ENCODE measurements at places on chromosomes 3 and 15.

DNA sequence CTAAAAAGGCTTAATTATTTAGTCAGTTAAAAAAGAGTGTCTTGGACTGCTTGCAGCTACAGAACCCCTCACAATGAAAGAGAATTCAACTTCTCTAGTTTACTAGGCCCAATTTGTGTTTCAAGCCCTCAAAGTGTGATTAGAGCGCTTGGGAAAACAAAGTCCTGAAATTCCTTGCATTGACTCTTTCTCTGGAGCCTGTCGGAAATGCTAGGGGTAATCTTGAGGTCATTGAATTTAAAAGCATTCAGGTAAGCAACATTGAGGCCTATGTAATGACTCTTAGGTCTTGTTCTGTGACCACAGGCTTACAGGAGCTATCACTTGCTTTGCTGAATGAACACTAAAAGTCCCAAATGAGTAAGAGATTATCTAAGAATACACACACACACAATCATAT lies 186.0 kb downstream of the NLGN1 start:
- DNase-seq = no peak

DNA sequence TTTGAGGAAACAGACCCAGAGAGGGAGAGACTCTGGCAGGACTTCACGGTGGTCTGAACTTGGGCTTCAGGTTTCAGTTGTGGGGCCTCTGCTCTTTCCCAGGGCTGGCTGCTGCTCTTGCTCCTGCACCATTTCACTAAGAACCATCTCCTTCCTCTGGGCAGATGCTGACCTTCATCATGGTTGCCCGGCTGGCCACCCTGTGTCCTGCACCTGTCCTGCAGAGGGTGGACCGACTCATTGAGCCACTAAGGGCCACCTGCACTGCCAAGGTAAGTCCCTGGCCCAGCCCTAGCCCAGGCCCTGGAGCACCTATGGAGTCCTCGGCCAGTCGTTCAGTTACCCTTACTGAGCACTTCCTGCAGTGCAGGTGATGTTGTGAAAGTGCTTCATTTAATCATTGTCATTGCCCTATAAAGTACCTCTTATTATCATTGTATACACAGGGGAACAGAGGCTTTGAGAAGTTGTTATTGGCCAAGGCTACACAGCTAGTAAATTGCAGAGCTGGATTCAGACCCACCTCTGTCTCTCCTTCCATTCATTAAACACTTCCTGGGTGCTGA lies 10.0 kb downstream of the RPL32 start:
- no peak for DNase-seq

DNA sequence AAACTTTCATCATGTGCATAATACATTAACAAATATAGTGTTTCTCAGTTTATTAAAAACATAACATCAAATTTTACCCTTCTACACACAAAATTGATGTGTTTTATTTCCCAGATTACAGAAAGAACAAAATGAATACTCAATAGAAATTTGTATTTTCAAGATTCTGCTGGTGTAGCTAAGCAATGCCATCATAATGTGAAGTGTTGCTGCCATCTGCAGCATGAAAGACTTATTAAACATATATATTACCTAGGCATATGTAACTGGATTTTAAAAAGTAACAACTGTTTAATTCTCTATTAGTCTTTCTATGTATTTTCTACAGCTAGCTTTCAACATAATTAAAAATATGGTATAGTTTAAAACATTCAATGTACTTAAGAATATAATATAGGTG lies 27.5 kb downstream of the PLSCR5 start:
- no peak for DNase-seq

- no peak for DNase-seq
These were observed 40.8 kb upstream of the BHLHE40 start for GRCh38 chr3:4938281-4938982.

- DNase-seq = no peak
These were observed 230.6 kb downstream of the ZMAT3 start for GRCh38 chr3:178841011-178841410.

- no peak for DNase-seq
These were observed 166.8 kb downstream of the TCF12 start for GRCh38 chr15:57085267-57085666.

GRCh38 chr15:42267286-42267685 lies 5.7 kb upstream of the GANC start:
- no peak for DNase-seq

- DNase-seq = no peak
These were observed 43.7 kb downstream of the NMD3 start for GRCh38 chr3:161264852-161265251.

- DNase-seq = no peak
These were observed 51.9 kb downstream of the BBX start for GRCh38 chr3:107574650-107575049.

DNA sequence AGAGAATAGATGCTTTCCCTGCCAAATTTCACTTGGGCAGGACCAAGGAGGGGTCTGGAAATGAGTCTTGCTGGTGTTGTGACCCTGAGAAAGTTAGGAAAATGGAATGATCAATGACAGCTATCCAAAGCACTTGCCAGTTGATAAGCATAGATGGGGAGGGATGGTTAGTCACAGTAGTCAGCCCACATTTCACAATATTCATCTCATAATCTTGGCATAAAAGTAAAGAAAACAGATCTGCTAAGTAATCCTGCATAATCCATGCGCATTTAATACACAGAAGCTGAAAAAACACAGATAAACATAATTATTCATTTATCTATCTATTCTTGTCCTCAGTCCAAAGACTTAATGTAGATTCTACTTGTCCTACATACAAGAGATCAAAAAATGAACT lies 184.1 kb downstream of the ZIC4 start:
- DNase-seq = no peak

GRCh38 chr15:69748576-69749185 lies 296.1 kb downstream of the RPLP1 start:
- no peak for DNase-seq

DNA sequence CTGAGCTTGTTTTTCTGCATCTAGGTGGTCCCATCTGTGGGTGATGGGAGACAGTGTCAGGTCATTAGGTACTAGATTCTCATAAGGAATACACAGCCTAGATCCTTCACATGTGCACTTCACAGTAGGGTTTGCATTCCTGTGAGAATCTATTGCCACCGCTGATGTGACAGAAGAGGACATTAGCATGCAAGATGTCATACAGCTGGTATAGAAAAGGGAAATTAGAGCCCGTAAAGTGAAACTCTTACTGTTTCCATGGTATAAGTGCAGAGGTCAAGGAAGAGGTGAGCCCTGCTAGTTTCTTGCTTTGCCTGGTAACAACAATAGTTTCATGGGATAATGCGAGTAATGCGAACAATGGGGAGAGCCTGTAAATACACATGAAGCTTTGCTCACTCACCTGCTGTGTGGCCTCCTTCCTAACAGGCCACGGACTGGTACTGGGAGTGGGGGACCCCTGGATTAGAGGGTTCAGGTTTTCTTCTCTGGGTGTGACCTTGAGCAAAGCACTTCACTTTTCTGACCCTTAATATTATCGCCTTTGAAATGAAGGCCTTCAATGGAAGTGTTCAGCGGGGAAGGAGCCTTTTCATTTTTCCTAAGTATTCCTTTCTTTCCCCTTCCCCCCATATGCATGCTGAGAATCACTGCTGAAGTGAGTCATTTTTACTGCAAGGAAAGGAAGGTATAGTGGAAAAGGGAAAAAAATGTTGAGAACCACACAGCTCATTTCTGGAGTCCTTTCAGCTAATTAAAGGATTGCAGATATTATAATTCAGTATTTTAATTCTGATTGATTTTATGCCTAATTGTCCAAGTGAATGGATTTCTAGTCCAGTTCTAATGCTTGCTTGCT lies 286.4 kb downstream of the UBE2E2 start:
- DNase-seq = no peak

DNA sequence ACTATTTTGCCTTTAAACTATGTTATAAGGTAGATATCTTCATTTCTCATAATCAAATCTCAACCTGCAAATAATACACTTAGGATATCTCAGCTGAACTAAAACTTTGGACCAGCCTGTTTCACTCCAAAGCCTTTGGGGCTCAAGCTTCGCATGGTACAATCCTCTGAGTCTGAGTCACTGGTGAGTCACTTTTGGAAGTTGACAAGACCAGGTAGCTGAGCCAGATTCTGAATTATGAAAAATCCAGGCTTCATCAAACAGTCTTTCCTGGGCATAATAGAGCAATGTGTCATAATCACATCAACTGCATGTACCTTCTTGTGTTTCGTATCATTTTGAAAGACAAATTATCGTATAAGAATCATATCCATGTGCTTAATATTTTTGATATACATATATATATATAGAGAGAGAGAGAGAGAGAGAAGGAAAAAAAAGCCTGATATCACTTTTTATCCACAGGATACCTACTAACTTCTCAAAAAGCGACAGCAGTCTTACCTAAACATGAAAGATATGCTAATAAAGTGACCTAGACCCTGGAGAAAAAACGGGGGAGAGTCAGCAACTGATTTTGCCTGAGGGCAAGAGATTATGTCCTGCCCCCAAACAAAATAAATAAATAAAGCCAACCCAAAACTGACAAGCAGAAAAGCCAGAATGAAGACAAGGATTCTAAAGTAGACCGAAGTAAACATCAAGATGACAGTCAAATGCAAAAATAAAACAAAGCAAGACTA lies 263.9 kb upstream of the TGFBR2 start:
- DNase-seq = no peak

GRCh38 chr3:187521546-187521945 lies 148.6 kb downstream of the SST start:
- DNase-seq = no peak

GRCh38 chr3:94459167-94459566 lies 396.3 kb downstream of the NSUN3 start:
- no peak for DNase-seq

GRCh38 chr3:84724877-84725276 lies 233.9 kb upstream of the CADM2 start:
- DNase-seq = no peak

DNA sequence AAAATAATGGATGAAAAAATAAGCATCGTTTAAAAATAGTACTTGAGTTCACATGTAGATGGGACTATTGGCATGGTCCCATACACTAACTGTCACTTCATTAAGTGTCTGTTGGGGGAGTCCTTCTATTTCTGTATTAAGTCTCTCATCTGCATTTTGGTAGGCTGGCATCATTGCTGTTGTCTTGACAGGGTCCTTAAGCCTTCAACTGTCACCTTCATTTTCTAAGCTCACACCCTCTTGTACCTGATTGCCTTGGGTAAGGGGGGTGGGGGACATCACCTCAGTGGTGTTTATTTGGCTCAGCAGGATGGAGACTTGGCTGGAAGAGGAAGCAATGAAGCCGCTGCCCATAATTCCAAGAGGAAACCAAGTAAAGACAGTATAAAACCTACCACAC lies 202.0 kb upstream of the VEPH1 start:
- no peak for DNase-seq

- DNase-seq = no peak
These were observed 108.3 kb upstream of the UBE2E1 start for GRCh38 chr3:23697416-23697815.

- no peak for DNase-seq
These were observed 148.5 kb downstream of the DCLK3 start for GRCh38 chr3:36615861-36616260.

DNA sequence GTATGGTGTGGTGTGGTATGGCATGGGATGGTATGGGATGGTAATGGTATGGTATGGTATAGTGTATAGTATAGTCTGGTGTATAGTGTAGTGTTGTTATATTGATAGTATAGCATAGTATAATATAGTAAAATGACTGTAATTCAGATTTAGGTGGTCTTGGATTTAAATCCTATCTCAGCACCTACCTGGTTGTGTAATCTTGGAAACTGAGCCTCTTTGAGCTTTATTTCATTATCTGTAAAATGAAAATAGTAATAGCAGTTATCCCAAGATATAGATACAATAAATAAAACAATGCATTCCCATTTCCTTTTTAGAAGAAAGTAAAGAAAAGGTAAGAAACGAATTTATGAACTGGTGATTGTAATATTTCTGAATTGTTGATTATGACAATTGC lies 27.5 kb upstream of the MEF2A start:
- DNase-seq = no peak

DNA sequence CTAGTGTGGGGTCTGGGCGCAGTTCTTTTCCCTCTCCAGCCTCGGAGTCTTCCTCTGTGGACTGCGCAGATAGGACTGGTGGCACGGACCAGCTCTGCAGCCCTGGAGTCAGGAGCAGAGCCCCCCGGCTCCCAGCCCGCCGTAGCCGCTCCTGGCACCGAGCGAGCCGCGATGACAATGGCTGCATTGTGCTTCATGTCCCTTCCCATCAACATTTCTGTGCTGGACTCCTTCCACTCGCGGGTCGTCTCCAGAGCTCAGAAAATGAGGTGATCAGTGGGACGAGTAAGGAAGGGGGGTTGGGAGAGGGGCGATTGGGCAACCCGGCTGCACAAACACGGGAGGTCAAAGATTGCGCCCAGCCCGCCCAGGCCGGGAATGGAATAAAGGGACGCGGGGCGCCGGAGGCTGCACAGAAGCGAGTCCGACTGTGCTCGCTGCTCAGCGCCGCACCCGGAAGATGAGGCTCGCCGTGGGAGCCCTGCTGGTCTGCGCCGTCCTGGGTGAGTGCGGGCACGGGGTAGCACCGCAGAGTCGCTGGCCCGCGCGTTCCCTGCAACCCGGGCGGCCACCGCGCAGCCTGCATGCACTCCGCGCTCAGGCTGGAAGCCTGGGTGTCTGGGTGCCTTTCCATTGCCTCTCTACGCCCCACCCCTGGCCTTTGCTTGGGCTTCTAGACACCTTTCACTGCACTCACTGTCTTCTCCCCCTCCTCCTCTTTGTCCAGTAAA lies at the start of gene TF:
TSS of gene TF (plus strand) at position 413 of the 731 bp plus-strand sequence. CDS start at position 461, 48 bp downstream.
- DNase-seq = no peak

DNA sequence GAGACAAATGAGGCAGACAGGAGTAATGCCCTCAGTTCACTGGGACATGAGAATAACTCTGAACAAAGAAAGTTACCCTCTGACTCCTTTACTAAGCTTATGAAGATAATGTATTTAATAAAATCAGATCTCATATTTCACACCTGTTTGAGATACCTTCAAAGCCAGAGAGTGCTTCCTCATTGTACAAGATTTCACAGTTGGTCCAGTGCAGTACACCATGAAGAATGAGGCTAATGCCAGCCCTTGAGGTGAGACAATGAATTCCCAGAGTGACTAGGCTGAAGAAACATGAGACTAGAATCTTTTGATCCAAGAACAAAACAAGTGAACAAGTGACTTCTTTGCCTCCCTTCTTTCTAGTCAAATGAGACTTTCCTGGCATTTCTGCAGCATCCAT lies 1133.8 kb downstream of the TUSC7 start:
- DNase-seq = no peak
